Metanephros (tissue), 2 donors: ENCODE measurements at places on chromosomes 5 and 9. TPM values are rescaled to one million over a fixed set of nuclear protein-coding genes. Genes with fewer than 3 reads are reported as not detected.

Gene WDR31
- 4.4 TPM for total RNA-seq

Gene SV2C
- total RNA-seq: 0.18 TPM

Gene ARID3C
- total RNA-seq: 0.12 TPM

Gene CBY3
- total RNA-seq: 0.58 TPM

Gene CDH18
- total RNA-seq: 2.6 TPM

Gene PDE6A
- 0.06 TPM for total RNA-seq

Gene SLC6A3
- 0.41 TPM for total RNA-seq

Gene SHB
- total RNA-seq: 21.2 TPM

Gene NSMF
- total RNA-seq: 27.0 TPM

Gene PTPRD
- total RNA-seq: 127 TPM

Gene NRARP
- total RNA-seq: 10.1 TPM

Gene SELENOP
- total RNA-seq: 366 TPM

Gene PCDHGA8
- 6.2 TPM for total RNA-seq

Gene TMEFF1
- total RNA-seq: 9.9 TPM

Gene SMIM33
- total RNA-seq: not detected

Gene SPRY4
- total RNA-seq: 26.0 TPM

Gene IFNA13
- not detected for total RNA-seq

Gene TAS2R1
- not detected for total RNA-seq

Gene ARHGEF37
- total RNA-seq: 6.9 TPM

Gene CETN3
- 17.1 TPM for total RNA-seq

Gene COL5A1
- 192 TPM for total RNA-seq

Gene WASHC1
- total RNA-seq: 29.5 TPM

Gene SH3TC2
- 1.8 TPM for total RNA-seq

Gene KLF9
- 19.7 TPM for total RNA-seq

Gene CDH9
- 10.2 TPM for total RNA-seq

Gene PCDHB15
- total RNA-seq: 11.0 TPM

Gene PDGFRB
- 182 TPM for total RNA-seq

Gene GRM6
- not detected for total RNA-seq

Gene CCL27
- total RNA-seq: not detected

Gene CTSV
- total RNA-seq: 4.4 TPM

Gene DMXL1
- 109 TPM for total RNA-seq

Gene CAMLG
- total RNA-seq: 43.7 TPM

Gene SOWAHA
- 6.9 TPM for total RNA-seq

Gene GABRG2
- total RNA-seq: not detected

Gene MGAT1
- 103 TPM for total RNA-seq

Gene SLC12A7
- 56.3 TPM for total RNA-seq

Gene HDHD3
- total RNA-seq: 30.2 TPM

Gene BHMT2
- total RNA-seq: 31.5 TPM
